Activated gamma-delta T cell treated with Interleukin-2 at 50 U/mL for 16 hours (primary cell): ENCODE measurements at places on chromosomes 7 and 10.

GRCh38 chr10:49312246-49312869 is 13.4 kb downstream of the C10orf71 start:
- no peak for DNase-seq

GRCh38 chr7:156929789-156930539 is 19.5 kb upstream of the NOM1 start:
- no peak for DNase-seq

- no peak for DNase-seq
Observed at GRCh38 chr7:27501001-27501400, 161.7 kb downstream of the HIBADH start.

DNA sequence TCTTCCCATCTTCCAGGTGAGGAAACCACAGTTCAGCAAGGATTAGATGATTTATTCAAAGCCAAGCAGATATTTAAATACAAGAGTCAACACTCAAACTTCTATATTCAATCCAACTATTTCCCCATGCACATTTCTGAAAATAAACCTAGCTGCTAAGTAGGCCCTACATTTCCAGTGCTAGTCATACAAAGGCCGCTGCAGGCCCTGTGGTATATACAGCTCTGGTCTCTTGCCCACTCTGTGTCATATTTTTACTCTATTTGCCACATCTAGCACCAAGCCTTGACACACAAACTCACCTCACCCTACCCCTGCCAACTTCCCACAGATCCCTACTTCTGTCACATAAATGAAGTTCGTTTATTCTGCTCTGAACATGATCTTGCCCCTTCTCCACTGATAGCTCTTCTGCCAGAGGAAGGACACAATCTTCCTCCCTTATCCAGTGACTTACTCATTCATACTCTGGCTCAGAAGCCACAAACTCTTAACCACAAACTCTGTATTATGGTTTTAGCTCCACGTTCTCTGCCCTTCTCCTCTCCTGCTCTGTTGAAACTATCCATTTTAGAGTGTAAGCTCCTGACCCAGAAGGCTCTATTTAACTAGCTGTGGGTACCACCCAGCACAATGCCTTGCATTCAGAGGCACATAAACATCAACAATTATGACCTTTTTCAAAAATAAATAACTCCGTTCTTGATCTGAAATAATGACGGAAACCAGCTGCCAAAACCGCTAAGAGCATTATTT is 180.7 kb downstream of the CPEB3 start:
- DNase-seq, result no peak

GRCh38 chr10:116184512-116184794 is 88.6 kb downstream of the GFRA1 start:
- no peak for DNase-seq

GRCh38 chr10:43197834-43198681 is 59.8 kb downstream of the CSGALNACT2 start:
- DNase-seq, result no peak

DNA sequence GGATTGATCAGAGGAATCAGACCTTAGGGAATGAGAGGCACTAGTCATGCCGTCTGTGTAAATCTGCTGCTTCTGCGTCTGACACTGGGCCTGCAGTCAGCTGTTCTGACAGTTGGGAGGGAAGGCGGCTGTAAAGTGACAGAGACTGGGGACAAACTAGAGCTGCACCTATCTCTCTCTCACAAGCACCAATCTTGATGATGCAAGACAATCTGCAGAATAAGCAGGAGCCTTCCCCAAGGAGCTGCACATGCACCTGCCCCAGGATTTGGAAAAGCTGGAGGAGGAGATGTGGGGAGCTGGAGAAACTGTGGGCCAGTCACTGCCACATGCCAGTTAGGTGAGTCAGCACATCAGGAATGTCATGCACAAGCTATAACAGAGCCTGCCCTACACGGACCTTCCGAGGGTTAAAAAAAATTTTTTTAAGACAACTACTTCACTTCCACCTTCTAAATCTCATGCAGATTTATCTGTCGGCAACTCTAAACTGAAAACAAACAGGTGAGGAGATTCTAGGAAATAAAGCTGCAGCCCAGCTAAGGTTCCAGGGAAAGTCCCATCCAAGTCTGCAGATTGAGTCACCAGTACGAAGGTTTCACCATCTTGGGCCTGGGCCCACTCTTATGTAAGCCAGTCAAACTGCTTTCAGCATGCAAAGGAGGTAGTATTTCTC is 39.2 kb downstream of the ENO4 start:
- no peak for DNase-seq

DNA sequence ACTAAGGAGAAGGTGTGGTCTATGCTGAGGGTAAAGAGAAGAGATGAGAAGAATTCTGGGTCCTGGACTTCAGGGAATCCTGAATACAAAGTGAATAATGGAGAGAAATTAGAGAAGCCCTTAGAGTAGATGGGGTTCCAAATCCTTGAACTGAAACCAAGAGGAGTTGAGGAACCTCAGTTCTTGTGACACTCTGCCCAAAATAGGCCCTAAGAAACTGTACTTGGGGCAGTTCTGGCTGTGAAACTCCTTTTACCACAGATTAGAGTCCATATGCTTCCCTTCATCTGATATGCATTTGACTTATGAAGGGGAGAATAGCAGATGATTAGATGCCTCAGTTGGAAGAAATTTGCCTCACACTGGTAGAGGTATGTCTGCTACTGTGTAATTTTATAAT is 19.0 kb downstream of the TES start:
- no peak for DNase-seq

DNA sequence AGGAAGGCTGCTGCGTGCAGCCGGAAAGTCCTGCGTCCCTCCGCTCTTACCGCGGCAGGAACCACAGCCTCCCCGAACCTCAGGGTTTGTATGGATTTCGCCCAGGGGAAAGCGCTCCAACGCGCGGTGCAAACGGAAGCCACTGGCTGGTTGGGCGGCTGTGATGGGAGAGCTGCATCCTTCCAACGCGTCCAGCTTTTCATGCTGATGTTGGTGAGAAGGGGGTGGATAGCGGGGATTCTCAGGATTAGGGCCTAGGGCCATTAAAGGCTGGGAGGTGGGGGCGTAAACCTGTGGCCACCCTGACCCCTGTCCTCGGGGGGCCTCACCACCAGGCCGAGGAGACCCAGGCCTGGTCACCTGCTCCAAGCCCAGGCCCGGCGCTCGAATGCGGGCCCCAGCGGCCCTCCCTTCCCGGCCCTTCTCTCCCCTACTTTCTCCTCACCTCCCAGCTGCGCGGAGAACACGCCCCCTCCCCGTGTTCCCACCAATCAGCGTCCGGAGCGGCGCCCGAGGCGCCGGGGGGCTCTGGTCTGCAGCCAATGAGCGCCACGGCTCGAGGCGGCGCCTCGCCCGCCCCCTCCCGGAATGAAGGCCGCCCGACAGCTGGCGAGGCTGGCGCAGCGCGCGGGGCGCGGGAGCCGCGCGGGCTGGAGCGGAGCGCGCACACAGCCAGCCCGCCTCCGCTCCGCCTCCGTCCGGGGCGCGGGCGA is 458 bp upstream of the NANOS1 start:
- DNase-seq, result peak; percentile 76

DNA sequence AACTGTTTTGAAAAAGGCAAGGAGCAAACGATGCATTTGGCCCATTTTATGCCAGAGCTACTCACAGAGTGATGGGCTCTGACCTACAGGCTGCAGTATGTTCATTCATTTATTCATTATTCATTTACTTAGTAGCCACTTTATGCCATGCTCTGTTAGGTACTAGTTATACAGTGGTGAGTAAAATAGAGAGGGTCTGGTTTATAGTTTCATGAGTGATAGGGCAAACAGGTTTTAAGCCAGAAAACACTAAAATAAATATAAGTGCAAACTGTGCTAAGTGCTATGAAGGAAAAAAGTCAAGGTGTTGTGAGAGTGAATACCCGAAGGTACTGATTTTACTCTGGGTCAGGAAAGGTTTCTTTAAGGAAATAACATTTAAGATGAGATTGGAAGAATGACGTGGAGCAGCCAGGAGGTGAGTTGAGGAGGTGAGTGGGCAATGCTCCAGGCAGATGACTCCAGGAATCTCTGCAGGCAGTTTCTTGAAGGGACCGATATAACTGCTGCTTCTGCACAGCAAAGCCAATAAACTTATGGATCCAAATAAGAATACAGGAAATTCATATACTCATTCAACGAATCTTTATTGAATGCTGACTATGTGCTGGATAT is 56.9 kb upstream of the FAM133B start:
- no peak for DNase-seq

DNA sequence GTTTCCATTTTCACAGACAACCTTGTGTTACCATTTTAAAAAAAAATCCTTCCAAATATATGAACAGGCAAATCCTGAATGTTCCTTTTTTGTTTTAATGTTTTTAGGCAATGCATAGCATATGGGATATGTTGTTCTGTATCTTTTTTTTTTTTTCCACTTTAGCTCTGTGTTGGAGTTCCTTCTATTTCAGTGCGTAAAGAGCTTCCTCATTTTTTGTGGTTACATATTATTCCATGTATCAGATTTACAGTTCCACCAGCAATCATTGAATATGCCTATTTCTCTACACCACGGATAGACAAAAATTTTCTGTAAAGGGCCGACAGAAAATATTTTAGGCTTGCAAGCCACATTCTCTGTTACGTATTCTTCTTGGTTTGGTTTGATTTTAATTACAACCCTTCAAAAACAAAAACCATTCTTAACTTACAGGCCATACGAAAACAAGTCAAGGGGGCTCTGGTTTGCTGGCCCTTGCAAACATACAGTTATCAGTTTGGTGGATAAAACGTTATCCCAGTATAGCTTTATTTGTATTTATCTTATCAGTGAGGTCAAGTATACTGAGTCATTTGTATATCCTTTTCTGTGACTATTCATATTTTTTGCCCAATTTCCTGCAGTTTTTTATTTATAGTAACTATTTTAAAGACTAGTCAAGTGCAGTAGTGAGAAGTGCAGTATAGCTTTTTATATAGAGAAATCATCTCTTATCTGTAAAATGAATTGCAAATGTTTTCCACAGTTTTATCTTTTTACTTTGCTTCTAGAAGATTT is 55.7 kb downstream of the RALA start:
- no peak for DNase-seq

- no peak for DNase-seq
Observed at GRCh38 chr10:68832601-68833000, 5.3 kb downstream of the STOX1 start.

- no peak for DNase-seq
Observed at GRCh38 chr10:110829721-110830410, 41.9 kb upstream of the PDCD4 start.

DNA sequence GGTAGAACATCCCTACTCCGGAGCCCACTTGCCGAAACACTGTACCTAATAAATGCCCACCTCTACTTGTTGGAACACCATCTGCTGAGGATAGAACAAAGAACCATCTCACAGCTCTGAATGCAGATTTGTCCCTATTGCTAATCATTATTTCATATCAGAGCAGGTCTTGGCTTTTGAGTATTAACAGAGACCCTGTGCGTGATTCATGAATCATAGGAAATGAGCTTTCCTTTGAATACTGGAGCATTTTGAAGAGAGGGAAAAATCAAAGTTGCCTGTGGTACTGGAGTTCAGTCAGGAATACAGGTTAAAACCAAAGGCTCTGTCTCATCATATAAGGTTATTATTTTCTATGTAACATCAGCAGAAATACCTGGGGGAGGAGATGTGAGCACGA is 1132.3 kb downstream of the XPNPEP1 start:
- no peak for DNase-seq

DNA sequence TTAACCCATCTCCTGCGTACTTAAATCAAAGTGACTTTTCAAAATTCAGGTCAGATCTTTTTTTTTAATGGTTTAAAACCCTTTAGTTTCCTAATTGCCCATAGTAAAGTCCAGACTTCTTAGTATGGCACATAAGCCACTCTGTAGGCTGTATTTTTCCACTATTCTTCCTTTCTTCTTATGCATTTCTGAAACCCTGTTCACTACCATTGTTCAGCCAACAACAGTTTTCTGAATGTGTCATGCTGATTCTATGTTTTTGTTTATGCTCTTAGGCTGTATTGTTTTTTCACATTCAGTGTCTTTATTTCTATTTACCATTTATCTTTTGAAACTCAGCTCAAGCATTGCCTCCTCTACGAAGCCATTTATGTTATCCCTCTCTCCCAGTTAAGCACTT is 26.7 kb downstream of the CCSER2 start:
- DNase-seq, result no peak

DNA sequence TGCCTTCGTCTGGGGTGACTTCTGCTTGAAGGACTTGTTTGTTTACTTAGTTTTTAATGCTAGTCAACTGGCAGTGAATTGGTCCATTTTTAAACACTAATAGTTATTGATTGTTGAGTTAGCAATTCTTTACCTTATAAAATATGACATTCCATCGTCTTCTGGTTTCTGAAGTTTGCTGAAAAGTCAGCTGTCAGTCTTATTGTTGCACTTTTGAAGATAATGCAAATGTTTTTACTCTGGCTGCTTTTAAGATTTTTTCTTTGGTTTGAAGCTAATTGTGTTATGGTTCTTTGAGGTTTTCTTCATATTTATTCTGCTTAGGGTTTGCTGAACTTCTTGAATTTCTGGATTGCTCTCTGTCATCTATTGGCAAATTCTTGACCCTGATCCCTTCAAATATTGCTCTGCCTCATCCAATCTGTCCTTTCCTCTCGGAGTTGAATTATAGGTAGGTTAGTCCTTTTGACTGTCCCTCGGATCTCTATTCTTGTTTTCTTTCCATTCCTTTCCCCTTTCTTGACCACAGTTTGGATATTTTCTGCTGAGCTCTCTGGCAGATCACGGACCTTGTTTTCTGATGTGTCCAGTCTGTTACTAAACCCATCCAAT is 24.2 kb downstream of the MGMT start:
- no peak for DNase-seq

DNA sequence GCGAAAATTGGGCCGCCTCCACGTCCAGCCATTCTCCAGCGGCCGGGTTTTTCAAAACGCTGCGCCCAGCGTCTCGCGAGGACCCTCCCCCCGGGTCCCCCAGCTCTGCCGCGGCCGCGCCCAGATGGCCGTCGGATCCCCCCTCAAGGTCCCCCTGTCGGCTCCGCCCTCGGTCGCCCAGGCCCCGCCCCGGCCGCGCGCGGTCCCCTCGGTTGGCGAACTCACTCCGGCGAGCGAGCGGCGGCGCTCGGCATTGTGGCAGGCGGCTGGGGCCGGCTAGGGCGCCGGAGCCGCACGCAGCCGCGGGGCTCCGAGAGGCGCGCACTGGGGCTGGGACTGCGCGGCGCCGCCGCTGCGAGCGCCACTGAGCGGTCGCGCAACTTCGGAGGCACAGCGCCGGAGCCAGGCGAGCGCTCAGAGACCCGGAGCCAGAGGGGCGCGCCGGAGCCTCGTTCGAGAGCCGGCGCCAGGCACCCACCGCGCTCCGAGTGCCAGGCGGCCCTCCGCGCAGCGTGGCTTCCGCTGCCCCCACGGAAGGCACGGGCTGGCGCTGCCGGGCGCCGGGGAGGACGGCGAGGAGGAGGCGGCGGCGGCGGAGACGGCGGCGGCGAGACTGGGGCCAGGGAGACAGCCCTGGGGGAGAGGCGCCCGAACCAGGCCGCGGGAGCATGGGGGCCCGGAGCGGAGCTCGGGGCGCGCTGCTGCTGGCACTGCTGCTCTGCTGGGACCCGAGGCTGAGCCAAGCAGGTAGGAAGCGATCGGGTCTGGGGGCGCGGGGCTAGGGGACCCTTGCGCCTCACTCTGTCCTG is at the start of gene UNC5B:
Gene UNC5B (plus strand): TSS at position 253 of the 809 bp plus-strand sequence. CDS start 416 bp downstream, at position 669.
- DNase-seq, result peak; percentile 40

GRCh38 chr7:117489911-117490310 is 10.1 kb downstream of the CFTR start:
- no peak for DNase-seq

GRCh38 chr7:32223071-32223650 is 153.0 kb upstream of the PDE1C start:
- DNase-seq, result no peak

GRCh38 chr10:50614444-50615137 is 9.2 kb downstream of the SGMS1 start:
- no peak for DNase-seq

- peak; percentile 81 for DNase-seq
Observed at GRCh38 chr7:156640257-156640948, at the start of gene RNF32. TSS of gene RNF32 (plus strand) at chr7:156640774. CDS start at chr7:156643878, 3,104 bp downstream.

- no peak for DNase-seq
Observed at GRCh38 chr10:110717781-110718589, 73.8 kb downstream of the RBM20 start.
